Stimulated activated CD4-positive, alpha-beta T cell treated with anti-CD3 and anti-CD28 coated beads, Interleukin-2, amount 100 ng/mL, for 48 hours (primary cell): ENCODE measurements at places on chromosomes 4 and X.

GRCh38 chr4:76605099-76605563 is 170.1 kb downstream of the SHROOM3 start:
- DNase-seq: no peak

- no peak for DNase-seq
These were observed 12.8 kb upstream of the ELOVL6 start for GRCh38 chr4:110211007-110211769.

DNA sequence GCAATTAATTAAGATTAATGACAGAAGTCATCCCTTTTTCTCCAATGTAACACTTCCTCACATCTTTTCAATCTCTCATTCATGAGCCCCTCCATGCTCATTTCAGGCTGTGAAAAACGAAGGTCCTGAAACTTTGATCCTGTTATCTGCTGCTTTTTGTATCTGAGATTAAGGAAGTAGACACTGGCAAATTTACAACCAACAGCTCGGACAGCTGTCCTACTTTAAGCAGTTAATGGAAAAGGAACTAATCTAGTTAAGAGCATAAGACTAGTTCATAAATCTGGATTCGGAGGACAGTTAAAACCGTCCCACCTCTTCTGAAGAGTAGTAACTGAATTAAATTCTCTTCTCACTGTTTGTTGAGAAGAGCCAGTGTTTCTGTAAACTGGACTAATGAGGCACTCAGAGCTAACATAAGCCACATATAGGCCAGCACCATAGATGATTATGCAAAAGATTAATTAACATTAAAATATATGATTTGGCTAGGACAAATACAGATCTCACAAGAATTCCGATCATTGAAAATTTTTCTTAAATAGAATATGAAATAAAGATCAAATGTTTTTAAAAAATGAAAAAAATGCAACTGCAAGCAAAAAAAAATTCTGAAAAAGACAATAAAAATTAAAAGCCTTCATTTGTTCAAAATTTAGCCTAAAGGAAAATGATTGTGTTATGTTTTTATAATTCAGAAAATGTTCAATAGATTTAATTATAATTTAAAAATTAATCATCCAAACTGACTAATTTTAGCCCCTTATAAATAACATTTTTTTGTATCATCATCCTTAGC is 114.4 kb downstream of the ANTXR2 start:
- no peak for DNase-seq

GRCh38 chrX:120308959-120309872 is 2.0 kb downstream of the TMEM255A start:
- DNase-seq: peak; percentile 35

DNA sequence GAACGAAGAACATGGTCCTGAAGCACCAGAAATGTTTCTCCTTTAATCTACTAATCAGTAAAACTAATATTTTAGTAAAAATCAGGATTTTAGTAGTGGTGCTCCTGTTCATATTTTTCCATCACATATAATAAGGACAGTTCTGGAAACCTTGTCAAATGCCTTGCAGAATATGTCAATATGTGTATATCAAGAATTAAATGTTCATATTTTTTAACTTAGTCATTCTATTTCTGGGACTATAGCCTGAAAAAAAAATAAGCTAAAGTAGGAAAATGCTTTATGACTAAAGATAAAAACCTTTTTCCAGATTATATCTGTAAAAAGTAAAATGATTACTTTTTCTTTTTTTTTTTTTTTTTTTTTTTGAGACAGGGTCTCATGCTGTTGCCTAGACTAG is 65.1 kb downstream of the MAB21L2 start:
- no peak for DNase-seq
